Ascending aorta (tissue), 2 donors: ENCODE measurements at places on chromosomes 6 and 20. TPM values are rescaled to one million over a fixed set of nuclear protein-coding genes. Genes with fewer than 3 reads are reported as not detected.

DNA sequence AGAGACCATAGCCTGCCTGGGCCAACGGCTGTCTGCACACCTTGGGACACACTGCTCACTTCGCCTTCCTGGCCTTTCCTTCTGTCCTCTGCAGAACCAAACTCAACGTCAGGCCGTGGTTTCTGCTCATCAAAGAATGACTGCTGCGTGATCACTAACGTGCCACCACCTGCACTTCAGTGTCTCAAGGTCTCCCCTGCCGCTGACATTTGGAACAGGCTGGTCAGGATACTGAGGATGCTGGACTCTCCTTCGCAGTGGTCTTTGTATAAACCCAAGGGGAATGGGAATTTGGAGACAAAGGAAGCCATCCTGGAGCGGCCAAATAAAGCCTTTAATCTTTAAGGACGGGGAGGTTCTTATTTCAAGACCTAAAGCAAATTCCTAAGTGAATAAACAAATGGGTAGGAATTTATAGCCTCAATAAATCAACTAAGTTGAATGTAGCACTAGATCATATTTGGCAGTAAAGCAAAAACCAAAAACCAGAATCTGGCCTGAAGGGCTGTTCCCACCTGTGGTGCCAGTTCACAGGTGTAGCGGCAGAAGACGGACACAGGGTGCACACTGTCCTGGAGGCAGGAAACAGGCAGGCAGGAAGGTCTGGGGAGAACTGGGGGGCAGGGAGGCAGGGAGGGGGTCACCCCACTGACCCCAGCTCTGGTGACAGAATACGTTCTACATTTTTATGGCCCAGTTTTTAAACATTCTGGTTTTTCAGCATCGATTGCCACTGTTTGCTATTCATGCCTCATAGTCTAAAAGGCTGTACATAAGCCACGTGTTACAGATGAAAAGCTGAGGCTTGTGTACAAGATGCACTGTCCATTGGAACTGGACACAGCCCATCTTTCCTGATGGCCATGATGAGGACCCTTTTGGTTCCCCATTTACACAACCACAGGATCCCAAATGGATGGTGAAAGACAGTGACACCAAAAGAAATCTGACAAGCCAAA, 36.6 kb downstream of the ABHD12 start:
- no peaks in the 10 kb centered on the region for H3K4me1 ChIP-seq
- H3K36me3 ChIP-seq = no peaks in the 10 kb centered on the region
- H3K27me3 ChIP-seq = no peaks in the 10 kb centered on the region
- DNase-seq = no peak
- H3K4me3 ChIP-seq = no peak overlapping the region

Gene ADGRG6
- total RNA-seq = 7.7 TPM

DNA sequence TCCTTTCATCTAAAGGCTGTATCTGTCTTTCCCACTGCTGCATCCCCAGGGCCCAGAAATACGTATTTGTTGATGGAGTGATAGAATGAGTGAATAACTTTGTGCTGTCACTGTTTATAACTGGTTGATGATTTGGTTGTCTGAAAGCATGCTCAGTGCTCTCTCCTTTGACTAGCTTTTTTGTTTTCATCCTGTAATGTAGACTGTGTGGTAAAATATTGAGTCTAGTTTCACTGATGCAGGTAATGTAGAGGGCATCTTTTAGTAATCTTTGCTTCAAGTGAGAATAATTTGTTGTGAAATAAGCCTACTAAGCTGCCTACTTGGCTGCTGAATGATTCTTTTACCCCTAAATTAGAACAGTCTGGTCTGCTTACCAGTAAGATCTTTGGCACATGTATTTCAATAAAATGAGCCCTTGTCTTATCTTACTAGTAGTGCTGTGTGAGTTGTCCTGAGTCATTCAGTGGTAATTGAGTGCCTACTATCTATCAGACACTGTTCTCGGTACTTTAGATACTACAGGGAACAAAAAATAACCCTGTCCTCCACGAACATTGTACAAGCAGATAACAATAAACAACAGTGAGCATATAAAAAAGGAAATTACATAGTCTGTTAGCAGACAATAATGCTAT, 39.9 kb downstream of the MAPK14 start:
- no peak overlapping the region for H3K27ac ChIP-seq
- no peak for DNase-seq
- no peak overlapping the region for H3K4me3 ChIP-seq
- no peaks in the 10 kb centered on the region for H3K36me3 ChIP-seq
- H3K27me3 ChIP-seq = no peaks in the 10 kb centered on the region

Gene C4A
- 147 TPM for total RNA-seq

DNA sequence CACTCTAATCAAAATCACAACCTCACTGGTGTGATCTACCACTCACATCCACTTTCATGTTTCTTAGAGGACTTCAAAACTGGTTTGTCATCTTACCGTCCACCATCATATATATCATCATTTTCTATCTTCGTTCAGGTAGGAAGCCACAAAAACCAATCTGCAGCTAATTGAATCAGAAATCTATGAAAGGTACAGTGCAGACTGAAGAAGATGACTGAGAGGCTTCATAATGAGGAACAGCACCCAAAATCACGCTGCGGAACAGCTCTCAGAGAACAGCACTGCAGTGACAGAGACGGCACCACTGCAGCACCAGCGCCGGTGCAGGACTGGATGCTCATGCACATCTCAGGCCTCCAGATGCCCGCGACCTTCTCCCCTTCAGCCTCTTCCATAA, 13.0 kb downstream of the GMDS start:
- H3K4me1 ChIP-seq = peaks cover 3% of the 10 kb centered on the region
- H3K36me3 ChIP-seq = no peaks in the 10 kb centered on the region
- H3K27me3 ChIP-seq = no peaks in the 10 kb centered on the region
- no peak for DNase-seq
- no peak overlapping the region for H3K4me3 ChIP-seq
- no peak overlapping the region for H3K27ac ChIP-seq

GRCh38 chr6:300494-301198, 8.4 kb downstream of the DUSP22 start:
- DNase-seq = peak; percentile 60
- no peaks in the 10 kb centered on the region for H3K27me3 ChIP-seq
- no peaks in the 10 kb centered on the region for H3K4me1 ChIP-seq

Gene C6orf52
- total RNA-seq = not detected

- H3K27ac ChIP-seq = peak overlapping the region; percentile 95
- DNase-seq = no peak
- peak overlapping the region; percentile 98 for H3K4me3 ChIP-seq
- no peaks in the 10 kb centered on the region for H3K27me3 ChIP-seq
- peaks cover 10% of the 10 kb centered on the region for H3K4me1 ChIP-seq
Measured at GRCh38 chr6:11232770-11233626, 530 bp upstream of the NEDD9 start.

- H3K27me3 ChIP-seq = no peaks in the 10 kb centered on the region
- H3K4me1 ChIP-seq = no peaks in the 10 kb centered on the region
- DNase-seq = no peak
- H3K36me3 ChIP-seq = no peaks in the 10 kb centered on the region
Measured at GRCh38 chr6:122930252-122931180, 65.5 kb upstream of the CLVS2 start.

GRCh38 chr6:2035046-2035445, 210.4 kb downstream of the GMDS start:
- DNase-seq = no peak
- H3K36me3 ChIP-seq = no peaks in the 10 kb centered on the region
- H3K27me3 ChIP-seq = no peaks in the 10 kb centered on the region
- no peak overlapping the region for H3K4me3 ChIP-seq
- no peak overlapping the region for H3K27ac ChIP-seq
- H3K4me1 ChIP-seq = no peaks in the 10 kb centered on the region
